Lower lobe of right lung (tissue), 2 donors: ENCODE measurements at places on chromosomes 12 and 14. TPM values are rescaled to one million over a fixed set of nuclear protein-coding genes. Genes with fewer than 3 reads are reported as not detected.

DNA sequence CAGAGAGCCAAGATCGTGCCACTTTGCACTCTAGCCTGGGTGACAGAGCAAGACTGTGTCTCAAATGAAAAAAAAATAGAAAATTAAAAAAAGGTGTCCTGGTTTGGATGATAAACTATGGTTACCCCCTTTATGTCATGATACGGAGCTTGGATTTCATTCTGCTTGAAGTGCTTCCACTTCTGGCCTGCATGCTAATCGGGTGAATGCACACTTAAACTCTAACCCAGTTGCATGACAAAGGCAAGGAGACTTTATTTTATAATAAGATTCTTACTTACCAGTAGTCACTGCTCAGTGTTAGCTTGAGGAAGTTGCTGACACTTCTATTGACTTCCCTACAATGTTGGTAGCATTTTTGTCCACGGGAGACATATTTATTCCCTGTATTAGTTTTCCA, 24.3 kb downstream of the CFAP54 start:
- no peak for DNase-seq

- no peak for DNase-seq
Observed at GRCh38 chr12:47725091-47725772, at the start of gene ENDOU. Gene ENDOU, minus strand, starts transcription at chr12:47725490. Its CDS starts 77 bp downstream, at chr12:47725413.

GNG2 gene
- total RNA-seq, result 23.8 TPM

GAPDH gene
- 766 TPM for total RNA-seq

ERO1A gene
- total RNA-seq, result 41.9 TPM

EXD2 gene
- 23.7 TPM for total RNA-seq

GRCh38 chr12:124338448-124338847, 43.6 kb downstream of the RFLNA start:
- DNase-seq, result no peak

GRCh38 chr14:92928961-92929688, 6.2 kb downstream of the CHGA start:
- DNase-seq, result no peak

KRT74 gene
- total RNA-seq, result not detected

GRCh38 chr14:96272777-96273473, 16.9 kb downstream of the BDKRB1 start:
- no peak for DNase-seq
